GM23248 (cell line): ENCODE measurements at places on chromosomes 3 and 15.

GRCh38 chr3:43030162-43030935 is 51.2 kb downstream of the GASK1A start:
- no peaks in the 10 kb centered on the region for H3K4me1 ChIP-seq
- H3K4me3 ChIP-seq = no peak overlapping the region
- no peaks in the 10 kb centered on the region for H3K27me3 ChIP-seq

GRCh38 chr3:14440531-14441239 is 38.3 kb downstream of the SLC6A6 start:
- H3K4me1 ChIP-seq = peaks cover 4% of the 10 kb centered on the region; the same call in 1 of the 2 replicates
- no peaks in the 10 kb centered on the region for H3K27me3 ChIP-seq
- DNase-seq = no peak
- no peak overlapping the region for H3K4me3 ChIP-seq
- H3K36me3 ChIP-seq = no peaks in the 10 kb centered on the region

- H3K4me1 ChIP-seq = no peaks in the 10 kb centered on the region
- H3K4me3 ChIP-seq = no peak overlapping the region
- H3K36me3 ChIP-seq = no peaks in the 10 kb centered on the region
- no peaks in the 10 kb centered on the region for H3K27me3 ChIP-seq
- DNase-seq = no peak
- H3K27ac ChIP-seq = no peak overlapping the region
Observed at GRCh38 chr3:83934192-83935021, 1024.4 kb upstream of the CADM2 start.

DNA sequence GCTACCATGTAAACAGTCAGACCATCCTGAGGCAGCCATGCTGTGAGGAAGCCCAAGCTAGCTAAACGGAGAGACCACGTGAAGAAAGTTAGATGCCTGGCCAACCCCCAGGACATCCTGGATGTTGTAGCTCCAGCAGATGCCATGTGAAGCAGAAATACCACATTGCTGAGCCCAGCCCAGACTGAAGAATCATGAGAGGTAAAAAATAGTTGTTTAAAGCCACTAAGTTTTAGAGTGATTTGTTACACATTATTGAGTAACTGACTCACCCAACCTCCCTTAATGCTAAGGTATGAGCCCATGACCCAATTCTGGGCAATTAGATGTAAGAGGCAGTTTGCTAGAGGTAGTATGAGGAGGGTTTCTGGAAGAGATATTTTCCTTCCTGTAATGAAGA is 200.5 kb downstream of the THRB start:
- no peaks in the 10 kb centered on the region for H3K36me3 ChIP-seq
- no peak overlapping the region for H3K27ac ChIP-seq
- H3K4me1 ChIP-seq = peaks cover 15% of the 10 kb centered on the region
- DNase-seq = no peak
- H3K4me3 ChIP-seq = no peak overlapping the region
- H3K27me3 ChIP-seq = no peaks in the 10 kb centered on the region

DNA sequence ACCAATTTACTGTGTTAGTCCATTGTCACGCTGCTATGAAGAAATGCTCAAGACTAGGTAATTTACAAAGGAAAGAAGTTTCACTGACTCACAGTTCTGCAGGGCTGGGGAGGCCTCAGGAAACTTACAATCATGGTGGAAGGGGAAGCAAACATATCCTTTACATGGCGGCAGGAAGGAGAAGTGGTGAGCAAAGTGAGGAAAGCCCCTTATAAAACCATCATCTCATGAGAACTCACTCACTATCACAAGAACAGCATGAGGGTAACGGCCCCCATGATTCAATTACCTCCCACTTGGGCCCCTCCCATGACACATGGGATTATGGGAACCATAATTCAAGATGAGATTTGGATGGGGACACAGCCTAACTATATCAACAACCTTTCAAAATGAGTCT is 20.2 kb downstream of the USF3 start:
- no peak overlapping the region for H3K27ac ChIP-seq
- H3K36me3 ChIP-seq = peaks cover 12% of the 10 kb centered on the region; the same call in 1 of the 2 replicates
- H3K27me3 ChIP-seq = no peaks in the 10 kb centered on the region
- H3K4me1 ChIP-seq = no peaks in the 10 kb centered on the region
- no peak overlapping the region for H3K4me3 ChIP-seq

DNA sequence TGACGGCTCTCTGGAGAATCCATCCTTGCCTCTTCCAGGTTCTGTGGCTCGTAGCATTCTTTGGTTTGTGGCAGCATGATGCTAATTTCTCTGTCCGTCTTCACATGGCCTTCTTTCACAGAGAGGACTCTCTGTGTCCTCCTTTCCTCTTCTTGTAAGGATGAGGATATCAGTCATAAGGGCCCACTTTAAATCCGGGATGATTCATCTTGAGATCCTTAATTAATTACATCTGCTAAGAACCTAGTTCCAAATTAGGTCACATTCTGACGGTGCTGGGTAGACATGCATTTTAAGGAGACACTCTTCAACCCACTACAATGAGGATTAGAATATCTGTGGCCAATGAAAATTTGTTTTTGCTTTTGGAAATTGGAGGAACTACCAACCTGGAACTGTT is 15.7 kb upstream of the GXYLT2 start:
- no peaks in the 10 kb centered on the region for H3K36me3 ChIP-seq
- H3K27ac ChIP-seq = peak overlapping the region; percentile 72
- DNase-seq = peak; percentile 94
